ENCODE measurements at places on chromosomes 7 and 10.
A peak's percentile ranks its signal among the peaks of the same experiment; 100 is the strongest.

- H3K27ac ChIP-seq: no peak overlapping the region
- no peaks in the 10 kb centered on the region for H3K4me1 ChIP-seq
- H3K27me3 ChIP-seq: peaks cover 42% of the 10 kb centered on the region
- H3K4me3 ChIP-seq: no peak overlapping the region
These were observed 39.3 kb downstream of the LRRC18 start for GRCh38 chr10:48900371-48900801.

DNA sequence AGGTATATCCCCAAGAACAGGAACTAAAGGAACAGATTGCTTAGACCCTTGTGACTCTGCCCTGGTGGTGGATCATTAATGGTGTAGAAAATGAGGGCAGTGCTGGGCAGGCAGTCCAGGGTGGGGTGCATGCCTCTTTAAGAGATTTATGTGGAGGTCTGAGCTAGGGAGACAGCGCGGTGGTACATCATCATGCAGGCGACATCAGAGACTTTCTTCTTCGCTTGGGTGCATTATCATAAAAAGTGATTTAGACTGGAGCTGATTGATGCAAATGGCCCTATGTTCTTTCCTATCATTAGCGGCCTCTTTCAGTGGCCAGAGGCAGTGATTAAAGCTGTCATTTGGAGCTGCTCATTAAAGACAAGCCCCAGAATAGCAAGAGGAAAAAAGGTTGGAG lies 519.1 kb upstream of the GALNT17 start:
- no peak overlapping the region for H3K27ac ChIP-seq
- H3K4me3 ChIP-seq: no peak overlapping the region
- H3K4me1 ChIP-seq: peaks cover 47% of the 10 kb centered on the region
- H3K27me3 ChIP-seq: peaks cover 27% of the 10 kb centered on the region
- H3K36me3 ChIP-seq: peaks cover 11% of the 10 kb centered on the region

DNA sequence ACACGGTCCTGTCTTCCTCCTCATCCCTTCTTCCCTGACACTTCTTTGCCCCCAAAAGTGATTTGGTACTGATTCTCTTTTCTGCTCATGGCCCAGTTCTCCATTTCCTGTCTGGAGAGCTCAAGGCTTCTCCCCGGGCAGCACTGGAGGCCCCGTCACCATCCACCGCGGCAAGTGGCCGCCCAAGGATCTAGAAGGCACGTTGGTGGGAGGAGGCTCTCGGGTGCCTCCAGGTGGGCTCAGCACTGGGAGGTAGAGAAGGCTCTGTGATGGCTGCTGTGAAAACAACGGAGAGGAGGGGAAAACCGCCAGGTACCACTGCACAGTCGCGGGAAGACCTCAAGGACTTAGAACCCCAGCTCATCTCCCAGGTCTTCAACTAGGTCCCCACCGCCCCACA lies 134.4 kb downstream of the NEURL1 start:
- peak overlapping the region; percentile 40 for H3K27ac ChIP-seq
- peaks cover 12% of the 10 kb centered on the region for H3K4me1 ChIP-seq
- H3K4me3 ChIP-seq: no peak overlapping the region

- peak; percentile 44 for DNase-seq
- peak overlapping the region; percentile 86 for H3K4me3 ChIP-seq
- no peaks in the 10 kb centered on the region for H3K36me3 ChIP-seq
- no peak overlapping the region for H3K27ac ChIP-seq
- H3K27me3 ChIP-seq: peaks cover 37% of the 10 kb centered on the region
- peaks cover 75% of the 10 kb centered on the region for H3K4me1 ChIP-seq
These were observed 804 bp downstream of the UNC5B start for GRCh38 chr10:71213127-71213621.

- H3K36me3 ChIP-seq: no peaks in the 10 kb centered on the region
- no peak for DNase-seq
- H3K27me3 ChIP-seq: peaks cover 30% of the 10 kb centered on the region
- H3K4me3 ChIP-seq: no peak overlapping the region
These were observed 319.6 kb downstream of the GLRX3 start for GRCh38 chr10:130455791-130456190.

DNA sequence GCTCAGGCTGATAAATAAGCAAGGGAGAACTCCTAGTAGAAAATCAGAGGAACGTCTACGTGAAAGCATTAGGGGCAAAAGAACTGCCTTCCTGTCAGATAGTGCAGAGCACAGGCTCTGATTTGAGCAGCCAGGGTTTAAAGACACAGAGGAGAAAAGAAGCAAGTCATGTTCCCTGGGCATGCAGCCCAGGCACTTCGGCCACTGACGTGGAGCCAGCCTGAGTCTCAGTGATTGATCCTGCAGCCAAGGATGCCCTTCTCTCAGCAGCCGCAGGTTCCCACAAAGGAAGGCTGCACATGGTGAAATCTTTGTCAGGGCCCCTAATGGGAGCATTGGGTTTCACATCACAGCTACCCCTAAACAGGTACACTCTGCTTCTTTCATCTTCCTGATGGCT lies 161.7 kb upstream of the HPS1 start:
- no peak for DNase-seq
- peaks cover 35% of the 10 kb centered on the region for H3K4me1 ChIP-seq
- H3K27me3 ChIP-seq: no peaks in the 10 kb centered on the region

Measured in nephron progenitor cell (in vitro differentiated cells).